ENCODE measurements at places on chromosomes 12 and 14.

DNA sequence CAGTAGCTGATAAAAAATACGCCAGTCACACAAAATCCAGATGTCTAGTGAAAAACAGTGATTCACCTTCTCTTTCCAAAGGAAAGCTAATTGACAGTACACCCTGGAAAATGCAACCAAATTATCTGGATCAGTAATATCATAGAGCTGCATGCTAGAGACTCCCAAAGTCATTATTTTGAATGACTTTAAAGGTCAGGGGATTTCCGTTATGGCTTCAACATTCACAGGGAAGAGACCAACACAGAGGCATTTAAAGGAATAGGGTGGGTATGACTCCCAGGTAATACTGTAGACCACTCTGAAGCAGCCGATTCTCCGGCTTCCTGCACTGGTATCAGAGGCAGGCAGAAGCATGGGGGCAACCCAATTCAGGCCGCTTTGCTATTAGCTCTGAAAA, 190.4 kb downstream of the STXBP6 start:
- no peak for DNase-seq

GRCh38 chr12:48187916-48188695, 4.7 kb downstream of the CCDC184 start:
- DNase-seq, result no peak

- no peak for DNase-seq
Measured at GRCh38 chr12:268483-268840, 5.8 kb upstream of the SLC6A13 start.

DNA sequence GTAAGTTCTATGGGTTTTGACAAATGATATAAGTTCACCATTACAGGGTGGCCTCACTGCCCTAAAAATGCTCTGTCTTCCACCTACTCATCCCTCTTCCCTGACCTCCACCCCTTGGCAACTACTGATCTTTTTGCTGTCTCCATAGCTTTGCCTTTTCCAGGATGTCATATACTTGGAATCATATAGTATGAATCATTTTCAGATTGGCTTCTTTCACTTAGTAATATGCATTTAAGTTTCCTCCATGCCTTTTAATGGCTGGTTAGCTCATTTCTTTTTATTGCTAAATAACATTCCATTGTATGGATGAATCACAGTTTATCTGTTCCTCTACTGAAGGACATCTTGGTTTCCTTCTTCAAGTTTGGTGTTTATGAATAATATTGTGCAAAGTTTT, 14.0 kb upstream of the PEX5 start:
- no peak for DNase-seq

GRCh38 chr12:42483521-42483790, 106.1 kb downstream of the PRICKLE1 start:
- DNase-seq, result no peak

- no peak for DNase-seq
Measured at GRCh38 chr12:3091382-3092241, 14.4 kb downstream of the TSPAN9 start.

DNA sequence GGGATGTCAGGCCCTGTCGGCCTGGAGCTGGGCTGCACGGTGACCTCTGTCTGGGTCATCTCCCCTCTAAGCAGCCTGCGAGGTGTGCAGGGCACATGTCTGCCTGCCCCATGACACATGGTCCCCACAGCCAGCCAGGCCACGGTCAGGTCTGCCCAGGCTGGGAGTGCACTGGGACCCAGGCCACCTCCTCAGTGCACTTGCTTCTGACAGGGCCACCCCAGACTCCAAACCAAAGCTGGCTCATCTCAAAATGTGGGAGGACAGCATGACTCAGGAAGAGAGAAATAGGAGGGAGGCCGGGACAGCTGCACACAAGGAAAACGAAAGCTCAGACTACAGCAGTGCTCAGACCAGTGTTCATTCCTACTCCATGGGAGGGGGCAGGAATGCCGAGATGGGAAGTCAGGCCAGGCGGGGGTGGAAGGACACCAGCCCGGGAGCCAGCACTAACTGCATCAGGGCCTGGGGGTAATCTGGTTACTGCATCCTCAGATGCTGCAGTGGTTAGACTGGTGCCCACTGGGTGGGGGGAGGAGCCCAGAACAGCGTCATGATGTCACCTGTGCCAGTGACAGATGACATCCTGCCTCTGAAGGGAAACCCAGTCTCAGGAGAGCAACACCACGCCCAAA, 4.0 kb downstream of the P2RX2 start:
- no peak for DNase-seq

DNA sequence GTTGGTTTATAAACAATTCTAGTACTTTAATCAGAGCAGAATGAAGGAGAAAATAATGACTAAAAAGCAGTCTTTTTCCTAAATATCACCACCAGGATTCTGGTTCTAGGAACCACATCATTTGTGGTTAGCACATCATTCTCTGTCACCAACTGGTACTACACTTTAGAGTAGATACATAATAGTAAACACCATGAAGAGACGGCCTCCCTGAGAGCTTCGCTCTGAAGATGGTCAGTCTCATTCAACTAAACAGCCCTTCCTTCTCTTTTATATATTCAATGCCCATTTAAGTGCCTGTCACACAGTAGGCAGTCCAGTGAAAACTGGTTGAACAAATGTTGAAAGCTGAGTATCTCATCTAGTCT, 10.9 kb downstream of the SLC38A2 start:
- DNase-seq, result no peak

DNA sequence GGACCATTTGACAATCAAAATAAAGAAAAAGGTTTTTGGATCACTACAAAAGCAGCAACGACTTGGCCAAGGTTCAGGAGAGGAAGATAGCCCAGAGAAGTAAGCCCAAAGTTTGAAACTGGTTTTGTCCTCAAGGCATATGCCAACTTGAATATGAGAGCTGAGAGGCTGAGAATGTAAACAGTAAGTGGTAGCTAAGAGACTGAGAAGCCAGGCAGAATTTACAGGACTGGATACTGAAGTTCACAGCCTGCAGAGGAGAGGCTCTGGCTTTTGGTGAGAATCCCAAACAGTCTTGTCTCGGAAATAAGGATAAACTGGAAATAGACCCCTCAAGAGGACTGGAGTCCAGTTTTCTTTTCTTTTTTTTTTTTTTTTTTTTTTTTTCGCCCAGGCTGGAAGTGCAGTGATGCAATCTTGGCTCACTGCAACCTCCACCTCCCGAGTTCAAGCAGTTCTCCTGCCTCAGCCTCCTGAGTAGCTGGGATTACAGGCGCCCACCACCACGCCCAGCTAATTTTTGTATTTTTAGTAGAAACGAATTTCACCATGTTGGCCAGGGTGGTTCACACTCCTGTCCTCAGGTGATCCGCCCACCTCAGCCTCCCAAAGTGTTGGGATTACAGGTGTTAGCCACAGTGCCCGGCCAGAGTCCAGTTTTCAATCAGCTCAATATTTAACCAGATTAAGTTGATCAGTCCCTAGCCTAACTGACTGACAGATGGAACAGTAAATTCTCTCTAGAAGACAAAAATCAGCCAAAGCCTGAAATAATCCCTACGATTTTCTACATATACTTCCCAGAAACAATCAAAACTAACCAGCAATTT, 82.6 kb upstream of the COCH start:
- no peak for DNase-seq

- no peak for DNase-seq
Measured at GRCh38 chr14:98651037-98651436, 621.0 kb downstream of the BCL11B start.

DNA sequence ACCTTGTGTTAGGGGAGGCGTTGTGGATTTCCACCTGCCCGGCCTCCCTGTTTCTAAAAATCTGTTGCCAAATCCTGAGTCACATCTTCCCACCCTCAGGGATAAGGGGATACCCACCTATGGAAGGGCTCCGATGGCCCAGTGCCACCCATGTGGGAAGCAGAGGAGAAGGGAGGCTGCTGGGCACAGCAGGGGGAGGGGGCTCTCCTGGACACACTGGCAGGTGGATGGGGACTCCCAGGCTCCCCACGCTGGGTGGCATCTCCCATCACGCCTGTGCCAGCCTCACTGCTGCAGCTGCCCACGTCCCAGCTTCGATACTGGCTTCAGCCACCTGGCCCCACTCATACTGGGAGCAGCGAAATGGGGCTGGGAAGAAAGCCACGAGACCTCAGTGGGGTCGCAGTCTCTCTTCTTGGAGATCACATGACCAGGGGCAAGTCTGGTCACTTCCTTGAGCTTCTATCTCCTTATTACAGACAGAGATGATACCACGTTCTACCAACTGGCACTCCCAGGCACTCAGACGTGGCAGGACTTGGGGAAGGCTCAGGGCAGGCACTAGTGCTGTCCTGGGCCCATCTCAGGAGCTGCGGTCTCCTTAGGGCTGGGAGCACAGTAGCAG, 72.2 kb downstream of the PITPNM2 start:
- no peak for DNase-seq

GRCh38 chr14:34387974-34388516, 74.0 kb downstream of the SPTSSA start:
- DNase-seq, result no peak

GRCh38 chr12:94146166-94146936, 2.0 kb upstream of the PLXNC1 start:
- no peak for DNase-seq

DNA sequence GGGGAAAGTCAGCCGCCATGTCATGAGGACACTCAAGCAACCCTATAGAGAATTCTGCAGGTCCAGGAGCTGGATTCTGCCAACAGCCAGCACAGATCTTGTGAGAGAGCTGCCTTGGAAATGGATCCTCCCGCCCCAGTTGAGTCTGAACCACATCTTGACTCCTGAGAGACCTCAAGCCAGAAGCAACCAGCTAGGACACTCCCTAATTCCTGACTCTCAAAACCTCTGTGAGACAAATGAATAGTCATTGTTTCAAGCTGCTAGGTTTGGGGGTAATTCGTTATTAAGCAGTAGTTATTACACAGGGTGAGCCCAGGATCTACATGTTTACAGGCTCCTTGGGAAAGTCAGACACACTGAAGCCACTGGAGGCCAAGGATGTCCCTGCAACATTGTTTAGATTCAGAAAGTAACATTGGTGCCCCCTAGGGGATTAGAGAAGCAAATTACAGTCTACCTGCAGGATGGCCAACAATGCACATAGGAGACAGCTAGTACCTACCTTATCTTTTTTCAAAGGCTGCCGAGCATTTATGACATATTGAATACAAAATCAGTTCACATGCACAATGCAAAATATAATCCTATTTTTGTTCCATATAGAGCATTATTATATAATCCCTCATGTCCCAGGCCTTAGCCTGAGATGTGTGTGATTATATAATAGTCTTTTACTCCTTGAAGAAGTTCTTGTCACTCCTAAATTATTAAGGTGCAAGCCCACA, 57.9 kb upstream of the FICD start:
- DNase-seq, result no peak

- DNase-seq, result no peak
Measured at GRCh38 chr12:109618082-109618481, 44.5 kb downstream of the MVK start.

GRCh38 chr14:74911704-74912103, 11.4 kb downstream of the RPS6KL1 start:
- DNase-seq, result no peak

GRCh38 chr12:64252681-64253080, 30.6 kb upstream of the KICS2 start:
- no peak for DNase-seq

GRCh38 chr12:47978598-47978873, 15.1 kb downstream of the TMEM106C start:
- no peak for DNase-seq

DNA sequence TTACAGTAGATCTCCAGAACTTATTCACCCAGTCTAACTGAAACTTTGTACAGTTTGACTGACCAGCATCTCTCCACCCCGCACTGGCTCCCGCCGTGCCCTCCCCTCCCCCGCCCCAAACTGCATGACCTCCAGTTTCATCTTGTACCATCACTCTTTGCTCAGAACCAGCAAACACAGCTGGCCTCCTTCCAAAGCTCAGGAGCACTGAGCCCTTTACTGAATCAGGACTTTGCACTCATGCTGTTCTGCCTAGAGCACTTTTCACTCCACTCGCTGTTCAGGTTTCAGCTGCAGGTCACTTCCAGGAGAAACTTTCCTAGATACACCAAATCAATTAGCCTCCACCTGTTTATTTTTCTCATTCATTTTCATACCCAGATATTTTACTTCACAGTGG, 455.3 kb upstream of the PDE3A start:
- DNase-seq, result no peak

Data from stimulated activated CD8-positive, alpha-beta memory T cell treated with anti-CD3 and anti-CD28 coated beads, Interleukin-2, amount 100 ng/mL, for 48 hours (primary cell).